DMS153 (cell line): ENCODE measurements at places on chromosomes 1 and 21.

DNA sequence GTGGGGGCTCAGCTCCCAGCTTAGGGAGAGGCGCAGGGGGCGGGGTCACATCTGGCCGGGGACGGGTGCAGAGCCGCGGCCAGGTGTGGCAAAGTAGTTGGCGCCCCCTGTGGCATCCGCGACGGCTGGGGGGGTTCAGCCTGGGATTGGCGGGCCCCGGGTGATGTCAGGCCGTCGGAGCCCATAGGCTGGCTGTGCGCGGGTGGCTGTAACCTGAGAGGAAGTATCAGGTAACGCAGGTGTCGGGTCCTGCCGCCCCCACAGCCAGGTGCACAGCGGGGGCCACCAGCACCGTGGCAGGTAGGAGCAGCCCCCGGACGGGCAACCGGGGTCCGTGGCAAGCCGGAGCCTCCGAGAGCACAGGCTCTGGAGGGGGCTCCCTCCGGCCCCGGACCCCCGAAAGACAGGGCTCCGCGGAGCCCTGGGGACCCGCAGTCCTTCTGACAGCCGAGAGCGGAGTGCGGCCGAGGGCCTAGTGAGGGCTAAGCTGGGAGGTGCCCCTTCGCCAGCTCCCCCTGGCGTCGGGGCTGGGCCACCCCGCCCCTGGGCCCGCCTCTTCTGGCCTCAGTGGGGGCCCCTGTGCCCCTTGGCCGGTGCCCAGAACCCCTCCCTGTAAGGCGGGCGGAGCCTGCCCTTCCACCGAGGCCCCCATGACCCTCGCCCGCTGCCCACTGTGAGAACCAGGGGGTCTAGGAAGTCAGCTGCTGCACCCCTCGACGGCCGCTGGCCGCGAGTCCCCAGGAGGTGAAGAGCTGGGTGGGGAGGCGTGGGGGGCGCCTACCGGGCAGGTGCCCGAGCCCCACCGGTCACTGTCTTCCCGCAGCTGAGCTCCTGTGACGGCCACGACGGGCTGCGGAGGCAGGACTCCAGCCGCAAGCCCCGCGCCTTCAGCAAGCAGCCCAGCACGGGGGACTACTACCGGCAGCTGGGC, 17.9 kb downstream of the TNFRSF25 start:
- peak; percentile 70 for DNase-seq

GRCh38 chr1:93178418-93178817, 1.8 kb downstream of the TMED5 start:
- no peak for DNase-seq

DNA sequence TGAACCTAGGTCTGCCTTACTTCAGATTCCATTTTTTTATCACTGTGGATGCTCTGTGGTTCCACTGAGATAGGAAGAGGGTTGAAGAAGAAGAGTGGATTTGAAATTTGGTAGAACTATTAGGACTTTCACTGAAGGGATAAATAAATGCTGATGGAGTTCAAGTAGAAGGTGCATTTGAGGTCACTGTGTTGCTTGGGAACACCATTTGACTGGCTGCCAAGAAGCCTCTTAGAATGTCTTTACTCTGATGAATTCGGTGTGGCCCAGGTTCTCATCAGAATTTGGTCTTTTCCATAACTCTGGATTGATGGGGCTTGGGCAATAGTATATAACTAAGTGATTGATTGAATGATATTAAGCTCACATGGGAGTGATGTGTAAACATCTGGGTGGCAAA, 11.9 kb downstream of the XPR1 start:
- peak; percentile 65 for DNase-seq

DNA sequence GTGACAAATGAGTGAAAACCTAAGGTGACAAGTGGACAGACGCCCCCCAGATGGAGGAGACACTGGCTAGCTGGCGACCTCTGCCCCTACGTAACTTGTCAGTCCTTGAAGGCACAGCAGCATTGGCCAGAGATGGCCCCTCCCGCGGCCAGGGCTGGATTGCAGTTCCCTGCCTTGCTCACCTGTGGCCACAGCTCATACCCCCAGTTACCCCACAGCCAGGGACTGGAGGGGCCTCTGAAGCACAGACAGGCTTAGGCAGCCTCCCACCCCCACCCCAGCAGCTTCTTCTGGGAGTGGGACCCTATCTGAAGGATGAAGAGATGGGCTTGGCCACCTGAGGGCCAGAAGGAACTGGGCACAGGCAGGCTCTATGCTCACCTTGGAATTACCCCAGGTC, 3.7 kb downstream of the HES3 start:
- no peak for DNase-seq

DNA sequence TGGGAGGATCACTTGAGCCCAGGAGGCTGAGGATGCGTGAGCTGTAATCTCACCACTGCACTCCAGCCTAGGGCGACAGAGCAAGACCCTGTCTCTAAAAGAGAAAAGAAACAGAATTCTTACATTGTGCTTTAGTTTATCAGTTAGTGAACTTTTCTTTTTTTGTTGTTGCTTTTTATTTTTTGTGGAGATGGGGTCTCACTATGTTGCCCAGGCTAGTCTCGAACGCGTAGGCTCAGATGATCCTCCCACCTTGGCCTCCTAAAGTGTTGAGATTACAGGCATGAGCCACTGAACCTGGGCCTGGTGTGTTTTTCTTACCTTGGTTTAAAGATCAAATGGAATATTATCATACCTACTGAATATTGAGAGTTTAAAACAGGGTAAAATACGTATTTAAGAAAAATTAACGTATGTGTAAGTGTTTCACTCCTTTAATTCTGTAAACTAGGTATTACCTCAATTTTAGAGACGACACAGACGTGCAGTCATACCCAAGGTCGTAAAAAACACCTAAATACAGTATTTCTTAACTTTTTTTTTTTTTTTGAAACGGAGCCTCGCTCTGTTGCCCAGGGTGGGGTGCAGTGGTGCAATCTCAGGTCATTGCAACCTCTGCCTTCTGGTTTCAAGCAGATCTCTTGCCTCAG, 39.6 kb downstream of the KIF1B start:
- no peak for DNase-seq

DNA sequence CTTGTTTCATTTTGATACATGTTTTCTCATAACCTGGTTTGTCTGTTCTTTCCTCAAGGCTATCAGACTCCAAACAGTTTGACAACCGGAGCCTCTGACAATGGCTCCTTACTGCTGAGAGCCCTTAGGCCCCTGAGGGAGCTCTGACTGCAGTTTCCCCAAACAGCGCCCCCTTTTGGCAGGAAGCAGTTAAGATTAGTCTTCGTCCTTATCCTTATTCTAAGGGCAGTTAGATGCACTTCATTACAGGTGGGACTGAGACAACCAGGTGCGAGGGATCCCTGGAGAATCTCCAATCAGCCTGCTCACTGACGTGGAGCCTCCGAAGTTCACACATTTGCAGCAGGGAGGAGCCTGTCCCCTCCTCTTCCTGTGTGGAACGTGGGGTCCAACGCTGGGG, 393.1 kb downstream of the BRINP3 start:
- DNase-seq: peak; percentile 3
